ENCODE measurements at places on chromosomes 6 and 20.

GRCh38 chr6:38323216-38323615 lies 316.5 kb downstream of the BTBD9 start:
- no peak for DNase-seq

DNA sequence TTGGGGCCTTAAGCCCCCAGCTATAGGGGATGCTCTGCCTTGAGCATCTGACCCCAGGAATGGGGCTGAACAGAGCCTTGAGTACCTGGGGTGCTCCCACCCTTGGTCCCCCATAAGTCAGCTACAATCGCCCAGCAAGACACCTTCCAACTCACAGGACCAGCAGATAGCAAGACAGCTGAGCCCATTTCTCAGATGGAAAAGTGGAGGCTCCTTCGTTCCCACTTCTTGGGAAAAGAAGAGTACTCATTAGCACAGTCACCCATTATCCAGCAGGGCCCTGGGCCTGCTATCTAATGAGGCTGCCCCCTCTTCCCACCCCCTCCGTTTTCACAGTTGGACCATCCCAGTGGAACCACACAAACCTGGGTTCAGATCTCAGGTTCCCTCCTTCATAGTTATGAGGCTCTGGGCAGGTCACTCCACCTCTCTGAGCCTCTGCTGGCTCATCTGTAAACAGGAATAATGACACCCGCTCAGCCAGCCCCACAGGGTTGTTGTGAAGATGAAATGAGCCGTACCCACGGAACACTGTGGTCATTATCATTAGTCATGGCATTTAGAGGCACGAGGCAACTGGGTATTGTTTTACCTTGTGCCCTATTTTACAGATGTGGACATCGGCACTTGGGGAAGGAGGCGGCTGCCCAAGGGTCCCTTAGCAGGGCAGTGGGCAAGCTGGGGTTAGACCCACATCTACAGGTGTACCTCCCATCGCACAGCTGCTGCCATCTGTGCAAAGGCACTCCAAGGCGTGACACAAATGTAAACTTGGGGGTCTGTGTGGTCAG lies 4.5 kb downstream of the LPIN3 start:
- no peak for DNase-seq

DNA sequence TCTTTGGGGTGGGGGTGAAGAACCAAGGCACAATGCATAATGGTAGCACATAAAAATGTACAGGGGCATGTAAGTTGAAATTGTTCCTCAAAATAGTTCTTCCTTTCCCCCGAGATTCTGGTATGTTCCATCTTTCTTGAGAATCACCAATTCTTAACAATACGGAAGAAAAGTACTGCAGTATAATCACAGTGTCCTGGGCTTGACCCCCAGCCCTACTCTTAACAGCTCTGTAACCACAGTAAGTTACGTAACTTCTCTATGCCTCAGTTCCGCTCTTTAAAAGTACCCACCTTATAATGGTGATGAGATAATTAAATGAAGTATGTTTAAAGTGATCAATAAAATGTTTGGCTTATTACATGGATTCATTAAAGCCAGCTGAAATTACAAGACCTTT lies 104.5 kb downstream of the SMLR1 start:
- peak; percentile 87 for DNase-seq

DNA sequence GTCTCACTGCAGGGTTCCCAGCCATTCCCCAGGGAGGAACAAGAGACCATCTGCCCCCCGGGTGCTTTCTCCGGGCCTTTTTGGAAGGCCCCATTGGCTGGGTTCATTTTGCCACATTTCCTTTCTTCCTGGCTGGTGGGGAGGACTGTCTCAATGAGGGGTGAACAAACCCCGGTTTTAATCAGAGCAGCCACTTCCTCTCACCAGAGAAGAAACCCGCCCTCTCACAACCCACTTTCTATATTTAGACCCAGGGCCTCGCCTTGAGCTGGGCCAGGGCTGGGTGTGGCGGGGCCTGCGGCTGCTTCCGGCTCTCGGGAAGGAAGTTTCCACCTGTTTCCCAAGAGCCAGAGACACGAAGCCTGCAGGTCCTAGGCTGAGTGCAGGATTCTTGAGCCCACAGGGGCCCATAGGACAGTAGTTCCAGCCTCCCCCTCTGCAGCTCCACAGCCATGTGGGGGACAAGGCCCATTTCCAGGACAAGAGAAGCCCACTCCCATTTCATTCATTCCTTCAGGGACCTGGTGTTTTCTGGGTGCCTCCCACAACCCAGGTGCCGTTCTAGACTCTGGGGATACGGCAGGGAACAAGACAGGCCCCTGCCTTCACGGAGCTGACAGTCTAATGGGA lies 41.8 kb downstream of the RBM38 start:
- DNase-seq = peak; percentile 98

GRCh38 chr6:55678330-55679224 lies 99.6 kb upstream of the HMGCLL1 start:
- peak; percentile 8 for DNase-seq

DNA sequence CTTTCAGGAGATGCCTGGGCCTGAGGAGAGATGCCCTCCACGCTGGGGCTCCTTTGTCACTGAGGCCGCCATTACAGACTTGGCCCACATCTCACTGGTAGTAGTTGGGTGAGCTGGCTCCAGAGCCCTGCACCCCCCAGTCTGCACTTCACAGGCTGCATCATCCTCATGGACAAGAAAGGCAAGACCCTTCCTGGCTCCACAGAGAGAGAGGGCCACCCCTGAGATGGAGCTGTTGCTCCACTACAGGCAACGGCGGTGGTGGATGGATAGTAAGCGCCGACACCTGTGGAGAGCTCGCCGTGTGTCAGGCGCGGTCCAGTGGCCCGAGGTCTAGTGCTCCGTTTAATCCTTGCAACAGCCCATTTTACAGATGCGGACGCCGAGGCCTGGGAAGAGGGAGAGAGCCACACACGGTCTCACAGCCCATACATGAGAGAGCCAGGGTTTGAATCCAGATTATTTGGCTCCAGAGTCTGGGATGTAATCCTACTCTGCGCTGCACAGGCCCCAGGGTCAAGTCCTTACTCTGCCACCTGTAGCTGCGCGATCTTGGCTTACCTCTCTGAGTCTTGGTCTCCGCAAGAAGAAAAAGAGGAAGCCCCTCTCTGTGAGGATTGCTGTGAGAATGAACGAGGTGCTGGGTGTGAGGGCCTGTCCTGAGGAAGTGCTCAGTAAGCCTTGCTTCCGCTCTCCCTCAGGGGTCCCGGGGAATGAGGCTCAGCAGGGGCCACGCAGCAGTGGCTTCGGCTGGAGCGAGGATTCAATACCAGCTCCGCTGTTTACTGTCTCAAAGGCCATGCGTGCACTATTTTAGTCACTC lies 34.5 kb downstream of the SPDEF start:
- DNase-seq = peak; percentile 68

DNA sequence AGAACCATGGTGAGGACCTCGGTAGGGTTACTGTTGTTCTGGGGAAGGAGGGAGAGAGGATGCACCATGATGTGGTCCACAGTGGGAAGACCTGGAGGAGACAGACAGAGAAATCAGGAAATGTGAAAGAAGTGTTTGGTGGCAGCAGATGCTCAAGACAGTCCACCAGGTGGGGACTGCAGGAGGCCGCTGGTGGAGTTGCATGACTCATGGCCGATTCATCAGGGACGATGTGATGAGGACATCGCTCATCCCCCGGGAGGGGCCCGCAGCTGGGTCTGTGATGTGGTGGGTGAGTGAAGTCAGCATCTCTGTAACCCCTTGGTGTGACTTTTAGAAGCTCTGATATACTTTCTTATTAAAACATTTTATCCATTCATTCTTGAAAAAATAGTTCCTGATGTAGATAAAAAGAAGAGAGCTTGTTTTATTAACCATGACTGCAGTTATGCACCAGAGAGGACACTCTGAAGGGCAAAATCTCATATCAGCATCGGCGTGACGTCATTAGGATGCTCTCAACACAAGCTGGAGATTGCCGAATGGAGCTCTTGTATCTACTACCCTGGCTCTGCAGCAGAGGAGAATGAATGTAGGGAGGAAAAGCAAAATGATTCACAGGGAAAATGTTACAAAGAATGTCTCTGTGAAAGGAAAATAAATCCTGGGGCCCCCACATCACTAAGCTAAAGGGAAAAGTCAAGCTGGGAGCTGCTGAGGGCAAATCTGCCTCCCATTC lies 71.2 kb downstream of the RAMACL start:
- DNase-seq = peak; percentile 88

- no peak for DNase-seq
Observed at GRCh38 chr6:125489579-125490285, 188.0 kb upstream of the HDDC2 start.

- no peak for DNase-seq
Observed at GRCh38 chr6:12698298-12698697, 18.3 kb upstream of the PHACTR1 start.

GRCh38 chr6:110658631-110659211 lies 156.5 kb downstream of the CDK19 start:
- DNase-seq = no peak

DNA sequence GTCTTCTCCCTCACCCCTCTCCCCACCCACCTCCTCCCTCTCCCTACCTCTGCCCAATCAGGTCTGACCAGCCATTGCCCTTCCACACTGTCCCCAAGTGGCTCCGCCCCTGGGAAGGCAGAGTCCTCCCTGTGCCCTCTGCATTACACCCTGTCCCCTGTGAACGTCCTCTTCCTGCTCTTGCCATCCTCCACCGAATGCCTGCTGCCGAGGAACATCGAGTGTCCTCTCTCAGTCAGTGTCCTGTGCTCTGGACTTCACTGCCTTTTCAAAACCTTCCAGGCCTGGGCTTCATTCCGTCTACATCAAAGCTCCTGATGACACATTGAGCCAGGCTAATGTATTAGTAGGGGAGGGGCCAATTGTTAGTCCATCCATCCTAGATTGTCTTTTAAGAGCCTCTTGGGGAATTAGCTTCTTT lies 3.3 kb upstream of the PACSIN1 start:
- peak; percentile 75 for DNase-seq

- DNase-seq = no peak
Observed at GRCh38 chr20:63132715-63133471, 83.0 kb downstream of the YTHDF1 start.

- no peak for DNase-seq
Observed at GRCh38 chr20:4490606-4491280, 231.0 kb upstream of the PRND start.

- no peak for DNase-seq
Observed at GRCh38 chr20:33569802-33570391, 80.0 kb downstream of the CBFA2T2 start.

DNA sequence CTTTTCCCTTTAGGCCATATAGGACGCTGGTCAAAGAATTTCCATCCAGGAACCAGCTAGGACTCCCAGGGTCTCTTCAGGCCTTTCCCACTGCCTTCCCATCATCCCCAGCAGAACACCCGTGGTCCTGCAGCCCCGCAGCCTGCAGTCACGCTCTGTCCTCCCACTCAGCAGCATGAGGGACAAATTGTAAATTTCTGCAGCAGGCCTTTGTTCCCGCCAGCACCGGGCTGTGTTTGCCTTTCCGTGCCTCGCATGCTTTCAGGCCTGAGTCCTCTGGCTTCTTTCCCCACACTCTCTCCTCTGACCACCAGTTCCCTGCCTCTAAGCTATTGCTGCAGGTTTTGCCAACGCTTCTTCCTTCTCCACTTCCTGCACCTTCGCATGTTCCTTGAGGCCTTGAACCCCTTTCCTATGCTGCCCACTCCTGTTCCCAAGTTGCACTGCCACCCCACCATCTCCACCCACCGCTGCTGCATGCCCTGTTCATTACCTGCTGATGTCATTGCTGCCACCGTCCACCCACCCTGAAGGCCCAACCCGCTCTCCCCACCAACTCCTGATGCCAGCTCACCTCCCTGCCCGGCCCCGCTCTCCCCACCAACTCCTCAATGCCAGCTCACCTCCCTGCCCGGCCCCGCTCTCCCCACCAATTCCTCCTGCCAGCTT lies 49.8 kb downstream of the RNASET2 start:
- DNase-seq = no peak

DNA sequence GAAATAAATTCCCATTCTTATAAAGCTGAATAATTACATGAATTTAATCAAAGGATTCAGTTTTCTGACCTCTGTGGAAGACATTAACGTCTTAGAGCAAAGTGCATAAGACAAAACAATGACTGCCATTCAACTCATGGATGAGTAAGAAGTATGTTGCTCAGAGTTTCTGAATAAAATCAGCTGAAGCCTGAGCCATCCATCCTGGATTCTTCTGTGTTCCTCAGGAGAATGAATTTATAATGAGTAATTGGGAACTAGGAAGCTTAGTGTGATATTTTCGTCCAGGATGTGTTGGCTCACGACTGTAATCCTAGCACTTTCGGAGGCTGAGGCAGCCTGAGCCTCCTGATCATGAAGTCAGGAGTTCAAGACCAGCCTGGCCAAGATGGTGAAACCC lies 62.8 kb downstream of the PERP start:
- DNase-seq = no peak

- DNase-seq = no peak
Observed at GRCh38 chr20:54275359-54276111, 67.6 kb downstream of the PFDN4 start.

- DNase-seq = no peak
Observed at GRCh38 chr6:144617708-144618107, 332.6 kb downstream of the UTRN start.

- DNase-seq = peak; percentile 49
Observed at GRCh38 chr20:49385465-49385864, 97.0 kb downstream of the KCNB1 start.

GRCh38 chr6:132065556-132065955 lies 114.4 kb upstream of the CCN2 start:
- no peak for DNase-seq

GRCh38 chr6:150271501-150272263 lies 97.1 kb upstream of the IYD start:
- peak; percentile 15 for DNase-seq

DNA sequence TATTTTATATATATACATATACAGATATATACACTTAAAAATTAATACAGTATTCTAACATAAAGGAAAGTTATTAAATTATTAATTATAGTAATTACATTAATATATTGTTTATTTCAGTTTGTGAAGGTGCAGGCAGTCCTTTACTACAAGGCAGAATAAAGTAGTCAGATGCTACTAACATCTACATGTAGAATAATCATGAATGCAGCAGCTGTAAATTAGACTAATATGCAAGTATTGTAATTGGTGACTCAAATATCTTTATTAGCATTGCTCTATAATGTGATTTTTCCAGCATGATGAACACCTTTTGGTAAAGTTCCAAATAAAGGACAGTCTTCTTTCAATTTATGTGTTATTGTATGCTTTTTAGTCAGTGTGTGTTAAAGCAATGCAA lies 17.3 kb downstream of the MYO6 start:
- DNase-seq = no peak

- DNase-seq = no peak
Observed at GRCh38 chr6:10300071-10300470, 114.8 kb downstream of the TFAP2A start.

Data from NB4 (cell line).